Activated CD4-positive, alpha-beta T cell treated with anti-CD3 and anti-CD28 coated beads, Interleukin-2, amount 50 U/mL, for 48 hours (primary cell): ENCODE measurements at places on chromosomes 3 and 15.

GRCh38 chr3:2096216-2096615 lies 2.5 kb upstream of the CNTN4 start:
- no peak for DNase-seq

GRCh38 chr3:151765685-151766084 lies 32.0 kb downstream of the AADACL2 start:
- no peak for DNase-seq

GRCh38 chr15:78170848-78171773 lies 21.9 kb downstream of the IDH3A start:
- no peak for DNase-seq

DNA sequence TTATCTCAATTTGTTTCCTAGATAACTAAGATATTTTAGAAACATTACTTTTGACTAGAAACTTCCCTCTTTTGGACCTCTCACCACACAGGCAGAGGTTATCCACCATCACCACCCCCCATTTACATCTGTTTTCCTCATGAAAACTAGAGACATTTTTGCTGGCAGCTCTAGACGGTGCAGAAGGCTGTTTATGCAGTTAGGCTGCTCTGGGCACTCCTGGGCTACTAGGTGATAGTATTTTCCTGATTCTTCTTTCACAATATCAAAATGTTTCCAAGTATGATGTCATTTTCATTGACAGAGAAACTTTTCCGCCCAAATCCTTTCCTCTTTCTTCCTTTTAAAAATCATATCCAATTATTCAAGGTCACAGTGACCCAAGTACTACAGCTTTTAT lies 67.1 kb downstream of the PLOD2 start:
- DNase-seq: no peak
